ENCODE measurements at places on chromosomes 6 and 20.

DNA sequence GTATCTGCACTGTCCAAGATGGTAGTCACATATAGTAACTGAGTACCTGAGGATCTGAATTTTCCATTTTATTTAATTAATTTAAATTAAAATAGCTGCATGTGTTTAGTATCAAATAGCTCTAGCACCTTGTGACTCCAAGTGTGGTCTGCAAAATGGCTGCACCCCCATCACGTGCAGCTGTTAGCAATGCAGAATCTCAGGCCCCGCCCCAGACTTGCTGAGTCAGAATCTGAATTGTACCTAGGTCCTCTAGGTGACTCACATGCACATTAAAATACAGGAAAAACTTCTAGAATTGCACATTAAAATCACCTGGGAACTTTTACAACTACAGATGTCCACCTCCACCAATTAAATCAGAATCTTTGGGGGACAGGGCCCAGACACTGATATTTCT is 19.2 kb upstream of the FAM83C start:
- peak; percentile 77 for DNase-seq

- no peak for DNase-seq
Measured at GRCh38 chr6:1686117-1687098, 76.7 kb downstream of the FOXC1 start.

- no peak for DNase-seq
Measured at GRCh38 chr6:453152-453551, 61.6 kb downstream of the IRF4 start.

DNA sequence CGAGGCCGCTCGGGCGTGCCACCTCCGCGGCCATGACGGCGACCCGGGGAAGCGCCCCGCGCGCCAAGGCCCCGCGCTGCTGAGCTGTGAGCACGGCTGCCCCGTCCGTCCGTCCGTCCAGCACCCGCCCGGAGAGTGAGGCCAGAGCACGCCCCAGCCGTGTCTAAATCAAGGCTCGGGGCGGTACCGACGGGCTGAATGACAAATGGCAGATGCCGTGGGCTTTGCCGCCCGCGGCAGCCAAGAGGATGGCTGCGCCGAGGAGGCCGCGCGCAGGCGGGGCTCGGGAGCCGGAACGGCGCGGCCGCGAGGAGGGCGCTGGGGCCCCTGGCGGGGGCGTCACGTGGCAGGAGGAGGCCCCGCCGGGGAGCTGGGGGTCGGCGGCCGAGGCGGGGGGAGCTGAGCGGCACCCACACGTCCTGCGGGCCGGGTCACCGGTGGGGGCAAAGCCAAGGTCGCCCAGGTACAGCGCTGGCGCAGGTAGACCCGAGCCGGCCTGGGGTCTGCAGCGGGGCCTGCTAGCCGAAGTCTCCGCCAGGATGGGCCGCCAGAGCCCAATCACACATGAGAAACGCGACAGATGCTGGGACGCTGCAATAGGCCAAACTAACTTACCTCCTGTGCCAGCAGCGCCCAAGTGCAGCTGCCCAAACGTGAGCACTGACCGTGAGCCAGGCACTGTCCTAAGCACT is at the start of gene PLAGL1:
TSS of gene PLAGL1 (minus strand) at position 140 of the 692 bp plus-strand sequence. CDS start 60,123 bp downstream, outside the sequence.
- DNase-seq, result no peak

DNA sequence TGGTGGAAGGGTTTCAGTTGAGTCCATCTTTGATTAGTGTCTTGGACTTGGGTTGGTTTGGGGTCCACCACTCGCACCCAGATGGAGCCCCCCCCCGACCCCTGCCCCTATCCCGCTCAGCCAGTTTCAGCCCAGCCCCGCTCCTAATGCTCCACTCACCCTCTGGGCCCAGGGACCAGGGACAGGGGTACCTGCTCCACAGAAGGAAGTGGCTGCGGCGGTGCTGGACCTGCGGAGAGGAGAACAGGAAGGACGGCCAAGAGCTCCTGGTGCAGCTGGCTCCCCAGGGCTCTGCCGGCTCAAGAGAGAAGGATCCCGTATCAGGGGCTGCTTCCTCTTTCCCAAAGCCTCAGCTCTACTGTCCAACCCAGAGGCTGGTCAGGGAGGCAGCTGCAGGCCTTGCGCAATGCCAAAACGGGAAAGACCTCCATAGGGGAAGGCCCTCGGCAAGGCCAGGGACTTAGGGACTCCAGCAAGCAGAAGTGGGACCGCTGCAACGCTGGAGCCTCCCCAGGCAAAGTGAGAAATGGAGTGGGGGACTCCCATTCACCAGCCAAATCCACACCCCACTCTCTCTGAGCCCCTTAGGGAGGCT is at the start of gene SIGLEC1:
TSS of gene SIGLEC1 (minus strand) at position 322 of the 595 bp plus-strand sequence. CDS start 5,472 bp downstream, outside the sequence.
- no peak for DNase-seq

DNA sequence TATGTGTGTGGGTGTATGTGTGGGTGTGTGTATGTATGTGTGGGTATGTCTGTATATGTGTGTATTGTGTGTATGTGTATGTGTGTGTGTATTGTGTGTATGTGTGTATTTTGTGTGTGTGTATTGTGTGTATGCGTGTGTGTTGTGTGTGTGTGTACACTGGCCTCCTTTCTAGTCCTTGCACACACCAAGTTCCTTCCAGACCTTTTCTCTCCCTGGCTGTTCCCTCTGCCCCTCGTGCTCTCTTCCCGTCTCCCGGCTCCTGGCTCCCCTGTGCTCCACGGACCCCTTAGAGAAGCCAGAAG is 11.4 kb downstream of the VSTM2L start:
- DNase-seq, result no peak

DNA sequence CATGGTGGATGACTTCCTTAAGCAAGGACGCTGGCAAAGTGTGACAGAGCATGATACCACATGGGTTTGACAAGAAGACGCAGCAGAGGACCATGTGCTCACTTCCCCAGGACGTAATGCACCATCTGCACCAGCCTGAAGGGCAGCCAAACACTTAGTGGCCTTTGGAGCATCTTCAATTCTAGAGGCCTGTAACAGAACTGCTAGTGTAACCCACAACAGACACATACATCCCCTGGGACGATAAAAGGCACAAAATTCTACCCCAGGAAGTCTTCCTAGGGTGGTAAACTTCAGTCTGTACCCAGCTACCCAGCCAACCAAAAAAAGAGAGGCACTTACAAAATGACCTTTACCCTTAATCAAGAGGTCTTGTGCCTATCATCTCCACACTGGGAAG is 9.2 kb upstream of the CPNE1 start:
- DNase-seq, result no peak

DNA sequence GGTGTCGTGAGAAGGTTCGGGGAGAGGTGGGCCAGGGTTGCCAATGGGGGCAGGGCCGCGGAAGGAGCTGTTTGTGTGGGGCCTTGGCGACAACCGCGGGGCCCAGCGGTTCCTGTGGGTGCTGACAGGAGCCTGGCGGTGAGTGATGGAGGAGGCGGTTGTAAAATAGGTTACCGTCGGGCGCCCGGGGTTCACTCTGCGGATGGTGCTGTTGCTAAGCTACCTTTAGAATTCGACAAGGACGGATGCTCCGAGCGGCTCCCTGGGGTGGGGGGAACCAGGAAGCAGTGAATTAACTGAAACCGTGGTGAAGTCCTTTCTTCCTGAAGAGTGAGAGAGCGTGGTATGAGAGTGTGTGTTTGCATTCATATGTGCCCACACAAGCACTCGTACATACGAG is 61.7 kb downstream of the CDH22 start:
- DNase-seq, result no peak

GRCh38 chr6:89199579-89199978 is 17.6 kb downstream of the GABRR1 start:
- no peak for DNase-seq

DNA sequence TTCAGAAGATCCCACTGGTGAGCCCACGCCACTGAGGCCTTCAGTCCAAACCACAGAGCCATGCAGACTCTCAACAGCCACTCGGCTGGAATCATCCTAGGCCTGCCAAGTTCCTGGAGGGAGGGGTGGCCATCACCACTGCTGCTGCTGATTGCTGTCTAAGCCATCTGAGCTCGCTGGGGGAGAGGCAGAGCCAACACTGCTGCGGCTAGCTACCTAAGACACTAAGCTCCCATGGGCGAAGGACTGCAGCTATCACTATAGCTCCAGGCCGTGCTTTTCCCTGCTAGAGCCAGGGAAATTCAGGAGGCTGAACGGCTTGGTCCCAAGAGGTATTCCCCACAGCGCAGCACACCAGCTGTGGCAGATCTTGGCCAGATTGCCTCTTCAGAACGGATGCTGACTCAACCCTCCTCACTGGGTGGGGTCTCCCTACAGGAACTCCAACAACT is 73.6 kb downstream of the TBC1D32 start:
- no peak for DNase-seq

DNA sequence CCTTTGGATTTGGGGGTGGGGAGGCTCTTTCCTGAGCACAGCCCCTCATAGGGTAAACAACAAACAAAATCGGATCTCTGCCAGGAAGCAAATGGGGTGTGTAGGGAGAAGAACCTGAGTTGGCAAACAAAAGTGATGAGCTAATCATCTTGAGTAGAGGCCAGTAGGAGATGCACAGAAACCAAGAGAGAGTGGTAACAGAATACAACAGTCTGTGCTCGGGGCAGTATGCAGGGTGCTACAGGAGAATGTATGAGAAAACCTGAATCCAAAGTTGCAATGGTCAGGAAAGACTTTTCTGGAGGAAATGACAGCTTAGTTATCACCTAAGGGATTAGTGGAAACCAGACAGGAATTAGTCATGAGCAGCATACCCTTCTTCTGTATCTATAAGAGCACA is 177.8 kb downstream of the CDKAL1 start:
- DNase-seq, result no peak

DNA sequence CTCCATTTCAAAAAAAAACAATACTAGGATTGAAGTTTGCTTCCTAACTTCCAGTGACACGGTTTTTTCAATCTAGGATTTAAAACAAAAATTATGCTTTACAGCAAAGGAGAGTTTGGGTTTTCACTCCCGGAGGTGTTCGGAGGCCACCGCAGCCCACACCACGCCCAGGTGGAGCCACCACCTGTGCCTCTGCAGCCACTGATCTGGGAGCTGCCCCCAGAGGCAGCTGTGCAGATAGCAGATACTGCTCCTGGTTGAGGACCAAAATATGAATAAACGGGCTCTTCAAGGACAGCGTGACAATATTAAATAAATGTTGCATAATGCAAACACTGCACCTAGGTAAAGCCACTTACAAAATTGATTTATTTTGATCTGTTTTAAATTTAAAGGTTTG is 30.2 kb downstream of the DLL1 start:
- DNase-seq, result no peak

- DNase-seq, result no peak
Measured at GRCh38 chr6:24920136-24920535, 15.6 kb downstream of the RIPOR2 start.

GRCh38 chr6:137150072-137150471 is 23.4 kb downstream of the IL22RA2 start:
- no peak for DNase-seq

DNA sequence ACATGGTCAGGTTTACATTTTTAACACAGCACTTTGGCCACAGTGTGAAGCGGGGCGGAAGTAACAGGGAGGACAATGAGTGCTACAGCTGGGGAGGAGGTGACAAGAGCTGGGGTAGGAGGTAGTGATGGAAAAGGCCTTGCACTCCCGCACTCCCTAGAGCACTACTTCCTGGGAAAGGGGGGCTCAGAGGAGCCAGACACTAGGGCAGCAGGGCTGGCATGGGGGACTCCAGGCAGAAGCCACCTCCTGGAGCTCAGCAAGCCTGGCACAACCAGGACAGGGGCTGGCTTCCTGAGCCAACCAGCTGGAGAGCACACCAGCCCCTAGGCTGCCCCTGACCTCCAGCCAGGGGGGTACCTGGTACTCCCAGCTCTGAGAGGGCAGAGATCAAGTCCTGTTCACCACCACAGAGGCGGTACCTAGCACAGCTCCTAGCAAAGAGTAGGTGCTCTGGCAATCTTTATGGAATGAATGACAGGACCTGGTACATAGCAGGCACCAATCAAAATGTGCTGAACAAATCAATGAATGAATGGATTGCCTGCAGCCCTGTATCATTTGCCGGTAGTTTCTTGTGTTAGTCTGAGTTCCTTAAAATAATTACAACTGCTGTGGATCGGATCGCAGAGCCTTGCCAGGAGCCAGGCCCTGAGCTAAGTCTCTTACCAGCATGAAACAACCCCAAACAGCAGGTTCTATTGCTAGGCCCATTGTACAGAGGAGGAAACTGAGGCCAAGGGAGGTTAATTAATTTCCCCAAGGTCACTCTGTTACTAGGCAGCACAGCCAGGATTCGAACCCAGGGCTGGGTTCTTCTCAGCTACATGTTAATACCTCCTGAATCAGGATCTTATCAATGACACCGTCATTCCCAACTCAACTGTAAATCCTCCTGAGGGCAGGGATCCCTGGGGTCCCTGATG is 15.5 kb downstream of the NOL4L start:
- DNase-seq, result no peak

- DNase-seq, result no peak
Measured at GRCh38 chr6:18741741-18742140, 354.6 kb downstream of the RNF144B start.

- DNase-seq, result no peak
Measured at GRCh38 chr6:106125925-106126435, 39.8 kb downstream of the PRDM1 start.

- no peak for DNase-seq
Measured at GRCh38 chr20:62208795-62209755, 11.0 kb downstream of the HRH3 start.

DNA sequence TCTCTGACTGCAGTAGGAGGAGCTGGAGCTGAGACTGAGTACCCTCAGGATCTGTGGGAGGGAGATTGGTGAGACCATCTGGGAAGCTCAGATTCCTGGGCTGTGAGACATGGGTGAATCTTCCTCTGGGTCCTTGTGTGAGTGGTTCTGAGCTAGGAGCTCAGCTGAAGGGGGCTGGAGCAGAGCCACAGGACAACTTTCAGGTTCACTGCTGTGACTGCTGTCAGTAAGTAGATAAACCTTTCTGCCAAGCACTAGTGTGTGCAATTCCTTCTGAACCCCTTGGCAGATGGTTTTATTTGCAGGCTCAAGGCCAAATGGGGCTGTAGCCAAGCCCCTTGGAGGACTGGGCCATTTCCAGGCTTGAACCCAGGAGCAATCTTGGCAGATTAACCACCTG is 49.6 kb upstream of the SNAP91 start:
- DNase-seq, result no peak

DNA sequence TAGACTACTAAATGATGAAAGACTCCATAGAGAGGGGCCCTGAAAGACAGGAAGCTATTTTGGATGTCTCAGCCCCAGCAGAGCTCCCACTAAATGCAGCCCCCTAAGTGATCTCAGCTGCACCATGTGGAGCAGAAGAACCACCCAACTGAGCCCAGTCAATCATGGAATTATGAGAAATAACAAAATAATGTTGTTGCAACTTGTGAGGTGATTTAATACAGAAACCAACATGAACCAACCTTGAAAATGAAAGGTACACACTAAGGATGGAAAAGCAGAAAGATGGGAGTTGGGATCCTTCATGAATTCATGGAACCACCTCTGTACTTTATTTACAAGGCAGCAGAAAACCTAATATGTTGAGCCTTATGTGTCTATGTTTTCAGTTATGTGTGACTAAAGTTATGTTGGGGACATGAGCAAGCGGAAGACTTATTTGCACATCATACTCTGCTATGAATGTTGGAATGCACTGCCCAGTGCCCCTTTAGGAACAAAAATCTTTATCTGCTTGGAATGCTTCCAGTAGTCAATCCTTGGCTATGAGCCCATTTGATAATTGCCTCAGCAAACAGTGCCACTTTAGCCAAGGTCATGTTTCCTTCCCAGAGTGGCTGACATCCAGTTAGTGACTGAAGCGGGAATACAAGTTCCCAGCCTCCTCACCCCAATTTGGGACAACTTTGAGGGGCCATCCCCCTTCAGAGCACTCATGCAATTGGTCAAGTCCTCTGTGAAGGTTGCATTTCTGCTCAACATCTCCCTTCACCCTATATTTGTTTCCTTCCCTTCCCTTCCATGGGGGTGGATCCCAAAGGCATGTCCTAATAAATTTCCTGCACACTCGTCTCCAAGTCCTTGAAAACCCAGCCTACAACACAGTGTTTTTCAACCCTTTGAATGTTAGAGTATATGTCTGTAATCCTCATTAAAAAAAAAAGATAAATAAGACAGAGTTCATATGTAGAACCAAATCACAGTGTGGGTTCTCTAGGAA is 18.4 kb downstream of the TP53RK start:
- no peak for DNase-seq

Measured in stimulated activated CD8-positive, alpha-beta memory T cell treated with anti-CD3 and anti-CD28 coated beads, Interleukin-2, amount 100 ng/mL, for 48 hours (primary cell).